ENCODE measurements at places on chromosomes 11 and 22.

- DNase-seq, result no peak
Measured at GRCh38 chr11:43925063-43925931, 17.1 kb upstream of the C11orf96 start.

DNA sequence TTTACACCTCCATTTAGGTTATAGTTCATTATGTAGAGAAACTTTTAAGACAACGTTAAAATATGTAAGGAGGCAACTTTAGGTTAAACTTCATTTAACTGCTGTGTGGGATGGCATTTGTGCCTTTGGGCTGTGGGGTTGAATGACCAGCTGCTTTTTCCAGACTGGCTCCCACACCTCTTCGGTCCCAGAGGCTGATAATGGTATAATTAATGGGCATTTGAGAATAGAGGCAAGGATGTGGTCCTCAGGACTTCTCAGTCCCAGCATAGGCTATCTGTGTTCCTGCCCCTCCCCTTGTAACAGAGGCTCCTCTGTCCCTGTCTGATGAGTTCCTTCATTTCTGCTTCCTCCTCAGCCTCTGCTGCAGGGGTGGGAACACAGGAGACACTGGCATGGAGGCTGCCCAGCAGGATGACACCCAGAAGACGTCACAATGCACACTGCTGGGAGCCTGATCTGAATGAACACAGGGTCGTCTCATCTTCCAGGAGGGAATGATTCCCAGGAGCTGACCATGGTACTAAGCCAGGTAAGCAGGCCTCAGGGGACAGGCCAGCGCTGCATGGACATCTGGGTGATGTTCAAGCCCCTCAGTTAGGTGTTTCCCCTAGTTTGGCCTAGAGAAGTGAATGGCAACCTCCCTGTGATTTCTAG is 17.1 kb upstream of the GNAZ start:
- DNase-seq, result no peak

GRCh38 chr11:95647355-95647754 is 142.2 kb downstream of the FAM76B start:
- no peak for DNase-seq

DNA sequence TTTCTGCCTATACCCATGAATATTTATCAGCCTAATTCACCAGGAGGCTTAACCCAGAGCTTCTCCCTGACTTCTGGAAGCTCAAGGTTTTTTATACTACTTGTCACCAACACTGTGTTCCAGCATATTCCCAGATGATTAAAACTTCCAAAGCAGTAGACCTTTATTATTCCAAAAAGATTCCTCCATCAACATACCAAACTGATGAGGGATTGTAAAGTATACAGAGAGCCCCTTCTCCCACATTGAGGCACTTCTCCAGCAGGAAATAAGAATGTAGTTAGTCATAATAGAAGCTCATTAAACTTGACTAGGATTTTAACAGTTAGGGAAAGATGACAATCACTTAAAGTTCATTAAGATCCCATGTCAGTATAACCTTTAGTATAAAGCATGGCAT is 51.4 kb upstream of the CEP126 start:
- peak; percentile 96 for DNase-seq

GRCh38 chr11:30478923-30479322 is 107.2 kb downstream of the MPPED2 start:
- no peak for DNase-seq

DNA sequence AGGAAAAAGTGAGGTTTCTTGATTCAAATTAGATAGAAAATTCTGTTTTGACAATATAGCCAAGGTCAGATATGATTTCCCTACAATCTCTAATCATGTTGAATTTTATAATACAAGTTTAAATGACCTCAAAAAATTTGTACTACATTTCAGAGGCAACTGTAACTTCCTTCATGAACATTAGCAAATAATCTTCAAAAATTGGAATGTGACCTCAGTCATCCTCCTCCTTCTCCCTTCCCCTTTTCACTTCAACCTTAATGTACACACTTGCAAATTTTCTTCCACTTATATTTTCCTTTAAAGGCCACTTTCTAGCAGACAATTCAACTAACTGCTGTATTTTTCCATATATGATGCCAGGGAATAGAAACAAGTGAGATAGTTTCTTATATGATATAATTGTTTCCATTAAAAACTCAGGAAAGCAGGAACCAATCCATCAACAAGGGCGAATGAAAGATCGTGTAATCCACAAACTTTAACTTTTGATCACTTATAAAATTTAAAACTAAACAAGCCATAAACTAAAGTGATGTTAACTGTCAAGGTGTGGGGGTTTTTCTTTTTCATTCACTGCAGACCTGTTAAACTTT is 60.3 kb downstream of the MAML2 start:
- no peak for DNase-seq

- DNase-seq, result no peak
Measured at GRCh38 chr11:35107861-35108260, 31.1 kb upstream of the CD44 start.

DNA sequence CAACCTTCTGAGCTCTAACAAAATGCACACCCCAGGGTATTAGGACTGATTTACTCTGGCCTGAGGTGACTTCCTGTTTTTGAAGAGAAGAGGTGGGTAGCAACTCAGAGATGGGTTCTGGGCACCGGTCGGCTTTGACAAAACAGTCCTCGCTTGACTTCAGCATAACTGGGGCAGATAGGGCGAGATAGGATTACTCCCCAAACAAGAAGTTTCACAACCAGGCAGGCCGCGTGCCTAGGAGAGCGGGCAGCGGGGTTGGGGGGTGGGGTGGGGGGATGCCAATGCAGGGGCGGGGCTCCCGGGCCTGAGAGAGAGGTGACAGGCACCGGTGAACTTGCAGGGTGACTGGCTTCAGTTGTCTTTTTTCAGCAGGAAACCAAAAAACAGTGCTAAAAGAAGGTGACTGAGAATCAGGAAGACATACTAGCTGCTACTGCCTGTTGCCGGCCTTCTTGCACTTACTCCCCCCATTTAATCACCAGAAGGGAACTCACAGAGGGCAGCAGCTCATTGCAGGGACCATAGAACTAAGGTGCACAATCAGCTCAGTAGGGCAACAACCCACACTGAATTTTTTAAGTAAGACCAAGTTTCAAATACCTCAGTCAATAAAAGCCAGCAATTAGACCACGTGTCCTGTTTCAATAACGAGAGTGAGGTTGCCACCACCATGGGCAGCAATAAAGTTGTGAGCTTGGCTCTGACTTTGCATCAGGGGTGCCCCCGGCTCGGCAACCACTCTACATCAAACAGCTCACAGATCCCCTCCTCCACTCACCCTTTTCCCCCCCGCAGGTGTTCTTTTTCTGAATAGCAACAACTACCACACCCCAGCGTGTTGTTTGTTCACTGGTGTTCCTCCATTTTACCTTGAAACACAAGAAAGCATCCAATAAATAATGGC is 37.2 kb upstream of the ETS1 start:
- DNase-seq, result no peak

- no peak for DNase-seq
Measured at GRCh38 chr11:124168796-124169195, 14.3 kb upstream of the OR10D3 start.

GRCh38 chr11:8719211-8719649 is 36.6 kb downstream of the RPL27A start:
- peak; percentile 99 for DNase-seq

GRCh38 chr11:74306435-74307175 is 4.8 kb downstream of the P4HA3 start:
- no peak for DNase-seq

- DNase-seq, result peak; percentile 19
Measured at GRCh38 chr11:1844221-1845094, 5.7 kb downstream of the TNNI2 start.

- DNase-seq, result no peak
Measured at GRCh38 chr11:111629499-111629898, 27.2 kb downstream of the SIK2 start.

DNA sequence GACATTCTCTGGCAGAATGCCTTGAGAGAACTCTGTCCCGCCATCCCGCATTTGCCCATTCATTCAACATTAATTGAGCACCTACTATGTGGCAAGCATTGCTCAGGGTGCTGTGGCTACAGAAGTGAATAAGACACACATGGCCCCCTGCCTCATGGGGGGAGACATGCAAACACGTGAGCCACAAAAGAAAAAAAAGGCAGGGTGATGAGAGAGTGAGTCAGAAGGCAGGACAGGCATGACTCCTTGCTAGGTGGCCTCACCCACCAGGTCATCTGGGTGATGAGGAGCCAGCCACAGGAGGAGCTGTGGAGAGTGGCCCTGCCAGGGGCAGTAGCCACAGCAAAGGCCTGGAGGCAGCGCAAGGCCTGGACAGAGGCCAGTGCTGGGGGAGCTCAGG is 4.9 kb downstream of the CHRM4 start:
- peak; percentile 34 for DNase-seq

GRCh38 chr11:67504950-67505581 is at the start of gene PITPNM1:
TSS of gene PITPNM1 (minus strand) at chr11:67505363. CDS start at chr11:67504180, 1,183 bp downstream.
- DNase-seq, result peak; percentile 69

- no peak for DNase-seq
Measured at GRCh38 chr11:63290285-63290684, 46.9 kb upstream of the SLC22A25 start.

GRCh38 chr22:43207849-43208702 is 21.1 kb upstream of the TTLL12 start:
- no peak for DNase-seq

DNA sequence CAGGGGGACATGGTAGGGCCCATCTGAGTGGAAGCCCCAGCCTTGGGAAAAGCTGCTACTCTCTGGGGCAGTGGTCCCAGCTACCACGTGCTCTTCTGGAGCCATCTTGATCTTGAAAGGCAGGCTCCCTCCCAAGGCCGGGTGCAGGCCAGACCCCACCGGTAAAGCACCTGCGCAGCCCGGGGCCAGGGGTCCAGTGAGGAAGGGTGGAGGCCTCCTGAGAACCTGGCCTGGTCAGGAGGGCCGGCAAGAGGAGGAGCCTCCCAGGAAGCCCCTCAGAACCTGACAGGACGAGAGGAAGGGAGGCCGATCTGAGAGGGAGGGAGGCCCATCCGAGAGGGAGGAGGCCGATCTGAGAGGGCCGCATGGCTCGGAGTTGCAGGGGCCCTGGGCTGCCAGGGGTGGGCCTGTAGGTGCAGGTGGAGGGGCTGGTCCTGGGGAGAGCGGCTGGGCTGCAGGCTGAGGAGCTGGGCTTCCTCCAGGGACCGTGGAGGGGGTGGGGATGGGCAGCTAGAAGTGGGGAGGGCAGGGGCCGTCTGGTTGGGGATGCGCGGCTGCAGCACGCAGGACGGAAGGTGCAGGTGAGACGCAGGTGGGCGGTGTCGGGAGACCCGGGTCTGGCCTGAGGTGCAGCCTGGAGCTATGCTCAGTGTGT is 529 bp downstream of the GRAMD4 start:
- no peak for DNase-seq

DNA sequence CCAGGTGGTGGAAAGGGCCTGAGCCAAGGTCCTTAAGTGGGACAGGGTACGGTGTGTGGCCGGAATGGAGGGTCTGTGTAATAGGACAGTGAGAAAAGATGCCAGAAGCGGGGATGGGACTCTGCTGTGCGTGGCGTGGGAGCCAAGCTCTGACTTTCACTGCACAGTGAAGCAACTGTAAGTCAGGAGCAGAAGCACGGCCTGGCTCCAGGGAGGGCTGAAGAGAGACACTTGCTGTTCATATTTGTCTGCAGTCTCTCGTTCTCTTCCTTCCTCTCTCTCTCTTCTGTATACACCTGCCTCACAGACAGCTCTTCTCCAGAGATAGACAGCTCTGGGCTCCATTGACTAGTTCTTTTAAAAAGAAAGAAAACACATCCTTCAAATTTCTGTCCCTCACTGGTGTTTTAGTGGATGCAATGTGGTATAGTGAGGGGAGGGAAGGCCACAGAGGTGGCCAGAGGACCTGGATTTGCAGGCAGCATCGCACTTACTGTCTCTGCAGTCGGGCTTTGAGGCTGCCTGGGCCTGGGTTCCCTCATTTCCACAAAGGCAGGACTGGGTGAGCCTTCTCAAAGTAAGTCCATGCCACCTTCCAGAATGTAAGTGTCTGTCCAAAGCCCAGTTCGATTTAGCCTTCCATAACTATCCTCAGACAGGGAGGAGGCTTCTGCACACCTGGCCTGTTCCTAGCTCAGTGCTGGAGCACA is 2.1 kb downstream of the IL17RA start:
- DNase-seq, result no peak

GRCh38 chr22:31350410-31350863 is 4.3 kb upstream of the PATZ1 start:
- DNase-seq, result peak; percentile 31

DNA sequence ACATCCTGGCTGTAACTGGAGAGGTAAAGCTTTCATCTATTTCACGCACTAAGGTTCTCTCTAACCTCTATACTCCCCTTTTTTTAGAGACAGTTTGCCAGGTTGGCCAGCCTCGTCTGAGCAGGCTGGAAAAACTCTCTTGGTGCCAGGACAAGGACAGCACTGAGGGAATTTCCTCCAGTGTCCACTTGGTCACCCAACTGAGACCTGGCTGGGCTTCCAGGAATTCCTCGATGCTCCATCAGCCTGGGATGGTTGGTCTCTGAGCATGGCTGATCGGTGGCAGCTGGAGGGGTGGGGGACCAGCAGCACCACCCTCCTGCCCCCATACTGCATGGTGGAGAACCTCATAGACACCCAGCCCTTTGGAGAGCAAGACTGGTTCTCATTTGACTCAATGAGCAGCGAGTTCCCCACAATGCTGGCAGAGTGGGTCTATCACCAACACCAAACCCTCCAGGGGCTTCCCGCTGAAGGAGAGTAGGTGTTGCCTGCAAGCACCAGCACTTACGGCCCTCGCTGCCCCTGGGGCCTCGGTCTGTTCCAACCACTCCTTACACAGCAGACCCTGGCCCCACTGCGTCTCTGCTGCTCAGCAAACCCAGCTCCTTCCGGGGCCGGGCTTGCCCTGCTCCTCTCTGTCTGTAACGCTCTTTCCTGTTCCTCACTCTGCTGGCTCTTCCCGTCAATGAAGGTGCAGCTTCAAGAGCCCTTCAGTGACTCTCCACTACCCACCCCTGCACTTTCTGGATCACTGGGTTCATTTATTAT is 122.2 kb downstream of the ST3GAL4 start:
- DNase-seq, result no peak

GRCh38 chr11:126194121-126194543 is 17.3 kb downstream of the RPUSD4 start:
- peak; percentile 58 for DNase-seq

- no peak for DNase-seq
Measured at GRCh38 chr11:117859061-117859460, 17.4 kb downstream of the FXYD6 start.

DNA sequence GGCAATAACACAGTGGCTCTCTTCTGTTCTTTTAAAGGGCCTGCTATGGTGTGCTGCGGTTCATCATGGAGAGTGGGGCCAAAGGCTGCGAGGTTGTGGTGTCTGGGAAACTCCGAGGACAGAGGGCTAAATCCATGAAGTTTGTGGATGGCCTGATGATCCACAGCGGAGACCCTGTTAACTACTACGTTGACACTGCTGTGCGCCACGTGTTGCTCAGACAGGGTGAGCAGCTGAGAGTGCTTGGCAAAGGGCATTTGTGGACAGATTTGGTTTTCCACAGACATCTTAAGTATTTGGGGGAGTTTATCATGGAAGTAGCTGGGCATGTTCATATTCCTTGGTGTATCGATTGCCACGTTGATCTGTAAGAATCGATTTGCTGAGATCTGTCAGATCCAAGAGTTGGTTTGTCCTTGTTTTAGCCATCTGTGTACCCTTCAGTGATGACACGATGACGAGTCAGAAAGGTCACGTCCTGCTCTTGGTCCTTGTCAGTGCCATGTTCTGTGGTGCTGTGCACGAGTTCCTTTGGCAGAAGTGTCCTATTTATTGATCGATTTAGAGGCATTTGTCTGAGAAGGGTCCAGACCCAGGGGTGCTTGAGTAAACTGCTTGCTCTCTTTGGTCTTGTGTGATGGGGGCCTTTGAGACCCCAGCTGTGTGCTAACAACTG is 4.8 kb downstream of the RPS3 start:
- no peak for DNase-seq

GRCh38 chr11:114097832-114098231 is 38.3 kb downstream of the ZBTB16 start:
- no peak for DNase-seq

GRCh38 chr11:17811352-17811751 is 76.8 kb downstream of the KCNC1 start:
- no peak for DNase-seq

All from EH (cell line).